PC-3 (cell line): ENCODE measurements at places on chromosomes 5 and 9.

DNA sequence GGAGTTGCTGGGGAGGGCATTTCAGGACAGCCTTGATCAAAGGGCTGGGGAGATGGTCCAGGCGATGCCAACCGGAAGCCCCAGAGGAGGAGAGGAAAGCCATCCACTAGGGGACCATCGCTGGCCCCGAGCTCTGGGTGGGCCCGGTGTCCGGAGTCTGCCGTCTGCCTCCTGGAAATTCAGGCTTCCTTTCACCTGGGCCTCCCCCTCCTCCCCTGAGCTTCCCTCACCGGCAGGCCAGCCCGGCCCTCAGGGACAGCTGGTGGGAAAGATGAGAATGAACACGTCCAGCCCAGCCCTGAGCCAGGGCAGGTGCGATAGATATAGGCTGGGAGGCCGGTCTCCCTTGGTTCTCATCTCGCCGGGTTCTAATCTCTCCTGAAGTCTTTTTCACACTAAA is 17.2 kb downstream of the IRX4 start:
- no peak for DNase-seq

DNA sequence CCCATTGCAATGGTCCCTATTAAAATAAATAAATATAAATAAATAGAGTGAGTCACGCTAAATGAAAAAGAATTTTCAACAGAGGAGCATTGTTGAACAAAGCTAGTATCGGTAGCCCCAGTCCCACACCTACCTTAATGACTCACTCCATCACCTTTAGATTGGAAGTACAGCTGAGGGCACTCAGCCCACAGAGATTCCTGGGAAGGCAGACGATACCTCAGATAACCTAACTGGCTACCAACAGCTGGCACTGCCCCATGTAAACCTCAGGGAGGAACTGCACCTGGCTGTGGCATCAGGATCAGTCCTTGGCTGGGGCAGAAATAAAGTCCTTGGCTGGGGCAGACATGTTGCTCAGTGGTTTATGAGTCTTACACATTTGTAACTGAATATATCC is 49.3 kb downstream of the SPRY4 start:
- DNase-seq: peak; percentile 40

GRCh38 chr9:127637322-127637847 is 25.3 kb downstream of the STXBP1 start:
- peak; percentile 55 for DNase-seq

- DNase-seq: no peak
Measured at GRCh38 chr5:154055201-154055600, 16.4 kb downstream of the MFAP3 start.

GRCh38 chr5:5364932-5365331 is 57.5 kb upstream of the ICE1 start:
- no peak for DNase-seq

GRCh38 chr9:18275313-18275990 is 198.5 kb upstream of the ADAMTSL1 start:
- DNase-seq: no peak

GRCh38 chr5:141753971-141754713 is 72.1 kb upstream of the ARAP3 start:
- DNase-seq: peak; percentile 63

- DNase-seq: no peak
Measured at GRCh38 chr9:138112090-138112748, 234.6 kb downstream of the CACNA1B start.

- DNase-seq: no peak
Measured at GRCh38 chr5:6253281-6253680, 125.1 kb downstream of the MED10 start.

DNA sequence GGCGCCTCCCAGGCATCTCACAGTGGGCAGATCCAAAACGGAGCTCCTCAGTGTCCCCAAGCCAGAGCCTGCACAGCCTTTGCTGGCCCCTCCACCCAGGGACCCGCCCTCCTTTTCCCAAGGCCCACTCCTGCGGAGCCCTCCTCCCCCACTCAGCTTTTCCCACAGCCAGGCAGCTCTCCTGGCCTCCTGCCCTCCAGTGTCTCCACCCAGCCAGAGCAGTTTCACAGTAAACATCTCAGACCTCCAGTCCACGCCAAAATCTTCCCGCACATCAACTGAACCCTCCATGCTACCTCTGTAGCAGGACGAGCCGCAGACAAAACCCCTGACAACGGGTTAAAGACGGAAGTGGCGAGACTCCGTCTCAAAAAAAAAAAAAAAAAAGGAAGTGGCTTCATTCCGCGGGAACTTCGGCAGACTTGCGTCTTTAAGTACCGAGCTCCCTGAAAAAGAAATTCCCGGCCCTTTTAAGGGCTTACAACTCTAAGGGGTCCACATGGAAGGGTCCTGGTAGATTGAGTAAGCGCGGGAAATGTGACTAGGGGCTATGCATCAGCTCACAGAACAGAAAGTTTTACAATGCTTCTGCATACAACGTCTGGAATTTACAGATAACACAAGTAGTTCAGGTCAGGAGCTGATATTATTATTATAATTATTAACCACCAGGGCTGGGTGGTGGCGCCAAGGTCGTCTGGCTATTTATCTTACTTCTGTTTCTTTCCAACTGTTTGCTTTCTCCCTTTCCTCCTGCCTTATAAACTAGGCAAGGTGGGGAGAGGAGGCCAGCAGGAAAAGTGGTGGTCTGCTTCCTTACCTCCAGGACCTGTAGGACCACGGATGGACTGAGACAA is 11.4 kb upstream of the GRIN1 start:
- DNase-seq: peak; percentile 21

DNA sequence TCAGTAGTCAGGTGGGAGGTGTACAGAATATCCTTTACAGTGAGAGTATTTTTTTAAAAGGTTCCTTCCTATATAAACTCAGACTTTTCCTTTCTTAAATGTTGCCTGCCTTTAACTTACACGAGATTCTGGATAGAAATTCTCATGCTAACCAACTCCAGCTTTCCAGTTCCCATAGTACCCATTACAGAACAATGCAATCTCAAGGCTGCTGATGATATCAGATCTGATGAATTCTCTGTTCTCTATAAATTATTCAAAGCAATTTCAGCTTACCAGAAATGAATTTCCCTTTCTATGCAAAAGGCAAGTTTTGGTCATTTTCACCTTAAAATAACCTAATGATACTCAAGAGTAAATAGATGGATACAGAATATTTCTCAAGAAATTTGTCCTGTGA is 90.3 kb downstream of the NUDT12 start:
- DNase-seq: no peak

- peak; percentile 53 for DNase-seq
Measured at GRCh38 chr9:22528485-22528884, 81.9 kb downstream of the DMRTA1 start.

- DNase-seq: no peak
Measured at GRCh38 chr5:33041586-33041985, 330.5 kb downstream of the NPR3 start.

DNA sequence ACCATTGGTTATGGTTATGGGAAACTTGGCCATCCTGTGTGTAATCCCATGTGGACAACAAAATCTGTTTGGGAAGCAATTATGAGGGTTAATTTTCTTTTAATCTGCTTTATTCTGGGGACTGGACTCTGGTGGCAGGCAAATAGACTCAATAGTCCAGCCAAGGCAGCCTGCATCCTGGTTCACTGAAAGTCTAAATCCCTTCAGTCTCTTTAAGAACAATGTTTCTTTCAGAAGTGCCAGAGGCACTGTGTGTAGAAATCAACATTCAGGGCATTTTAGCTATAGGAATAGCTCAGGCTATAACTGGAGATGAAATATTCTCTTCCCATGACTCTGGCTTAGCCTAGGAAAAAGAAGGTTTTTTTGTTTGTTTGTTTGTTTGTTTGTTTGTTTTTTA is 118.0 kb downstream of the SPATA31D1 start:
- DNase-seq: no peak

DNA sequence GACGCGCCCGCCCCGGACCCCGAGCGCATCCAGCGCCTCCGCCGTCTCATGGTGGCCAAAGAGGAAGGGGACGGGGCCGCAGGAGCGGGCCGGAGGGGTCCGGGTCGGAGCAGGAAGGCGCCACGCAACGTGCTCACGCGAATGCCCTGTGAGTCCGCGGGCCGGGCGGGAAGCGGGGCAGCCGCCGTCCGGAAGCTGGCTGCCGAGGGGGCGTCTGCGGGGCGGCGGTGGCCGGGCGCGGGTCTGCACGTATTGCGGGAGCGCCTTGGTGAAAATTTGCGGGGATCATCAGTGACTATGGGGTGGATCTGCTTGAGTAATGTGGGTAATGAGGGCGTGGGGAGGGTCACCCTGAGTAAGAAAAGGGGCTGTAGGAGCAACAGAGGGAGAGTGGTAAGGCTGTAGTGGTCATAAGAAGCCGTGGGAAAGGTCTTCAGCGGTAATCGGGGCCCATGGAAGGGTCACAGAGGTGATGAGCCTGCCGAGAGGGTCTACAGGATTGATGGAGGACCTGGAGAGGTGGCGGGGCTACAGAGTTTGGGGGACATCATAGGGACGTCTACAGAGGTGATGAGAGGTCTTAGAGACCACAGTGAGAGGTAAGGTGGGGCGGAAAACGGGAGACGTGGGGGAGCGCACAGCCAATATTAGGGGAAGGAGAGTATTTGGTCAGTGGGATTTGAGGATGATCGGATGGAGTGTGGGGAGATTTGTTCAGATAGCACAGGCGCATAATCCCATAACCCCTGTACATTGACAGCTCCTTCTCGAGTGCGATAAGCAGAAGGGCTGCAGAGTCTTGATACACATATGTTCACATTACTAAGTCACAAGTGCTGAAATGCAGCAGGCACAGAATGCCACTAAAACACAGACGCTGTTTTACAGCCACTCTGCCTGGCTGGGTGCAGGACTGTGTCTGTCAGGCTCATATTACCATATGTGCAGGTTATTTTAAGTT is 819 bp downstream of the LSM11 start:
- DNase-seq: peak; percentile 37

- DNase-seq: no peak
Measured at GRCh38 chr5:141611289-141611688, 7.5 kb downstream of the DIAPH1 start.

- no peak for DNase-seq
Measured at GRCh38 chr5:133141746-133142145, 89.9 kb downstream of the HSPA4 start.

DNA sequence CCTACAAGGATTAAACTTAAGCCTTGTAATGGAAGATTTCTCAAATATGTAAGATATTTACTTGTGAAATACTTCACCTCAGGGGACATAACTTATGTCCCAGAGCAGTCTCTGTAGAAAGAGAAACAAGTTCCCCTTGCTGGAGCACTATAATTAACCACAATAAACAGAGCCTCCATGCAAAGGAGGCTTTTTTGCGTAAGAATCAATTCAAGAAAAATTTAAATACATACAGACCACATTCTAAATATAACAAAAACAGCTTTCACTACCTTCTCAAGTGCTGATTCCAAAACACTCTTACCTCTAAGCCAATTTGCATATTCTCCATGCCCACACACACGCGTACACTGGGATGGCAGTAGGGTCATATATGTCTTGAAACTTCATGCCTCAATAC is 30.7 kb upstream of the CCNB1 start:
- no peak for DNase-seq

- no peak for DNase-seq
Measured at GRCh38 chr5:92944337-92944736, 636.7 kb downstream of the NR2F1-AS1 start.

DNA sequence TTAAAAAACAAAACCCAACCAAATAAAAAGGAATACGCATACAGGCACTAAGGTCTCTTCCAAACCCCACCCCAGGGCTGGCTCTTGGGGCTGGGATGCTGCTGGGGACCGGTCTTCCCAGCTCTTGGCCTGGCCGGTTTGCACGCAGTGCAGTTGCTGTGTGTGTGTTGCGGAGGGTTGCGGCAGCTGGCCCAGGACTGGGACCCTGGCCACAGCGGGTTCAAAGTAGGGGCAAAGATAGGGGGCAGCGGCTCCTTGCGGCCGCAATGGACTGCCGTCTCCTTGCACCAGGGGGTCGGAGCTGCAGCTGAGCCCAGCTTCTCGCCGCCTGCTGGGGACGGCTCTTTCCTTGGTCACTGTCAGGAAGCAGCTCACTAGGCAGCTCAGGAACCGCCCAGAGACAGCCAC is 5.0 kb downstream of the DMRT3 start:
- DNase-seq: no peak

- DNase-seq: no peak
Measured at GRCh38 chr9:133003071-133003461, 24.6 kb downstream of the GFI1B start.

GRCh38 chr5:90055831-90056328 is 353.7 kb downstream of the CETN3 start:
- peak; percentile 86 for DNase-seq

DNA sequence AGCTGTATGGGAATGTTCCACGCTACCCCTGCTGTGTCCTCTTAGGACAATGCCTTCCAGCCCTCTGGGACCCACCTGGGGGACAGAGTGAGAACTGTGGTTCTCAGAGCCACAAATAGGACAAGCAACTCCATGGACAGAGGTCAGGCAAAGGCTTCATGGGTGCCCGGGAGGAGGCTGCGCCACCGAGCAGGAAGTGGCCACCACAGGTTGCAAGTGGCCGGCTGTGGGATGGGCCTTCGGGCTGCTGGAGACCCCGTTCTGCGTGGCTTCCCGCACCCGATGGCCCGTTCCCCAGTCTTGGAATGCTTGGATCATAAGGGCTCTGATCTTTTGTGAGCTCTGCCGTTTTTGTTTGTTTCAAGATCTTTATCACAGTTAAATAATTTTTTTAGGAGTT is 118.8 kb downstream of the BOD1 start:
- no peak for DNase-seq

GRCh38 chr5:170522211-170523141 is 18.7 kb downstream of the KCNIP1 start:
- DNase-seq: peak; percentile 63

GRCh38 chr9:114880291-114880745 is 50.1 kb downstream of the TNFSF8 start:
- DNase-seq: no peak

DNA sequence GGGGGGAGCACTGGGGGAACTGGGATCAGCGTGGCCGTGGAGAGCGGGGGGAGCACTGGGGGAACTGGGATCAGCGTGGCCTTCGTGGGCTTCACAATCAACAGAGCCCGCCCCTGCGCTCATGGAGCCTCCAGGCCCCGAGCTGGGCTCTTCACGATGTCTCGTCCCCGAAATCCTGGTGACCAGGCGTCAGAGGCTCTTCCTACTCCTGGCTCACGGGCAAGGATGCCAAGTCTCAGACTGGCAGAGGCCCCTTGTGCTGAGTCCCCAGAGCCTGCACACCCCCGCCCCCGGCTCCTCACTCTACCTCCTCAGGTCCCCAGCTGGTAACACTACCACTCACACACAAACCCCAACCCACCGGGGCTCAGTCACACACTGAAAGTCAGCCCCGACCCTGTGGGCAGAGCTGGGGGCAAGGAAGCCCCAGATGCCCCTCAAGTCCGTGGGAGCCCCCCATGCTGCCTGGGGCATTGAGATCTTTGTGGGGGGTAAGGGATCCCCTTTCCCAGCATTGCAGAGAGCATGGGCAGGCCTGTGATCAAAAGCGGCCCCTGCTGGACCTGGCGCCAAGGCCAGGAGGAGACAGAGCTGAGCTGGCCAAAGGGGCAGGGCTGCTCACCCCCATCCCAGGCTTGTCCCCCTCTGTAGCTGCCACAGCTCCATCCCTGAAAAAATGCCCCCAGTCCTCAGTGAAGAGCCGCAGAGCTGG is 26.7 kb downstream of the LHX3 start:
- DNase-seq: no peak

- DNase-seq: peak; percentile 51
Measured at GRCh38 chr9:4009006-4009511, 290.8 kb downstream of the GLIS3 start.
